ENCODE measurements at places on chromosomes 2 and 18.

DNA sequence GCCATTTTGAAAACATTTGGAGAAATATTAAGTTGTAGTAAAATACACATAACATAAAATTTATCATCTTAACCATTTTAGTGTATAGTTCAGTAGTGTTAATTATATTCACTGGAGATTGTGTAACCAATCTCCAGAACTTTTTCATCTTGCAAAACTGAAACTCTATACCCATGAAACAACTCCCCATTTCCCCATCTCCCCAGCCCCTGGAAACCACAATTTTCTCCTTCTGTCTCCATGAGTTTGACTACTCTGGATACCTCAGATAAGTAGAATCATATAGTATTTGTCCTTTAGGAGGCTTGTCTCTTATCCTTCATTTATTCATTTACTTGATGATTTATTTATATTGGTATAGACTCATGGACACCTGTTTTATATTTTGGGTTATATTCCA lies 392.9 kb downstream of the SETBP1 start:
- no peak for DNase-seq

- no peak for DNase-seq
These were observed 16.5 kb downstream of the TWIST2 start for GRCh38 chr2:238864207-238865014.

GRCh38 chr2:72940786-72941185 lies 23.5 kb downstream of the EMX1 start:
- no peak for DNase-seq

DNA sequence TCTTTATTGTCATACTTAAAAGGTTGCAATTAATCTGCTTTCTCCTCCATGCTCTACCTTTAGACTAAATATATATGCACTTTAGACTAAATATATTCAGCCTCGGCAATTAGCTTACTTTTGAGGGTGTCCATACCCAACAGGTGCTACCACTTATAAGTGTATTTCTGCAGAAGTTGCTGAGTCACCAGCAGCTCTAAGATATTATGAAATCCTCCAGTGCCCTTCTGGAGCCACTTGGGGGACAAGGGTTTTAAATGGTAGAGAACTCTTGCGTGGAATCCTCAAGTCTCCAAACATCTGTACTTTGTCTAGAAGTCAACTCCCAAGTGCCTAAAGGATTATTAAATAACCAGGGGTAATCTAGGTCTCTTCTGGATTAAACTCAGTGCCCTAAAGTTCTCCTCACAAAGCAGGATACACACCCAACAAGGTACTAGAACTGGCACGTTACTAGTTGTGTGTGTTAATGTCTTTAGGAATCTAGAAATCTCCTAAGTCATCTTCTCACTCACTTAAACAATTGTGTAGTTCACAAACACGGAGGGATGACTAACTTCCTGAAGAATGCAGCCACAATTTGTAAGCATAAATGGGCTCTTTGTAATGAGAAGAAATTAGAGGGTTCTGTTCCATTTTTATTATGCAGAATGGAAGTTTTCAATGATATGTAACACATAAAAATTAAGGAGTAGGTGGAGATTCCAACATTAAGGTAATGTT lies 159.7 kb downstream of the CD226 start:
- DNase-seq: no peak

DNA sequence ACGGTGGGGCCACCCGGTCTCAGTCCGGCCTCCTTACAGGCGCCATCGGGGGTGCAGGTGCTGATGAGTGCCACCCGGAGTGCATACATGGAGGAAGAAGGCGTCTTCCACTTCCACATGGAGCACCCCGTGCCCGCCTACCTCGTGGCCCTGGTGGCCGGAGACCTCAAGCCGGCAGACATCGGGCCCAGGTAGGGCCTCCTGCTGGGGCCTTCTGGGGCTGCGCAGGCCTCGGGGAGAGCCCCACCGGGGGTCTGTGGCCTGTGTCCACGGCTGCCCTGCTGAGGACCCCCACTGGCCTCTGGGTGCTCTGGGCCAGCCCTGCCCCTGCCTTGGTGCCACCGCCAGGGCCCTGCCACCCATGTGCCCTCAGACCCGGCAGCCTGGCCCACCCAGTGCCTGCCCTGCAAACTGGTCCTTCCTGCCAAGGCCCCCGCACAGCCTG lies 4.8 kb downstream of the RNPEPL1 start:
- no peak for DNase-seq

Data from stimulated activated CD8-positive, alpha-beta memory T cell treated with anti-CD3 and anti-CD28 coated beads, Interleukin-15, amount 100 ng/mL, for 24 hours (primary cell).